ENCODE measurements at places on chromosomes 13 and 19. TPM values are rescaled to one million over a fixed set of nuclear protein-coding genes. Genes with fewer than 3 reads are reported as not detected.
A peak's percentile ranks its signal among the peaks of the same experiment; 100 is the strongest.

- no peak for DNase-seq
Measured at GRCh38 chr19:39405958-39406655, 540 bp upstream of the ZFP36 start.

DNA sequence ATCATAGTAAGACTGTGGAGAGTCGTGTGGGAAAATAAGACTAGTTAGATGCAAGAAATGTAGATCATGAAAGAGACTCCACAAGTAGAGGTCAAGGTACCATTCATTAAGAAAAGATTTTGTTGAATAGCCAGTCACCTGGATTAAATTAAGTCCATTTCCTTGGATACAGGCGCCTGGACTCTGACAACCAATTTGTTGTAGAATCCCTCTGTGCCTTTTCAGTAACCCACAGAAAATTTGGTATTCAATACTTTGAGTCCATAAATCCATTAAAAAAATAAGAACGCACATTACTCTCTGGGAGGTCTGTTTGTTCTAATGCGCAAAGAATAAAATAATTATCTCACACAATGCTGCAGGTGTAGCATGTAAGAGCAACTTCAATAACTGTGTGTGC, 469.4 kb downstream of the KLF12 start:
- no peak for DNase-seq

Gene APC2
- total RNA-seq, result not detected

DNA sequence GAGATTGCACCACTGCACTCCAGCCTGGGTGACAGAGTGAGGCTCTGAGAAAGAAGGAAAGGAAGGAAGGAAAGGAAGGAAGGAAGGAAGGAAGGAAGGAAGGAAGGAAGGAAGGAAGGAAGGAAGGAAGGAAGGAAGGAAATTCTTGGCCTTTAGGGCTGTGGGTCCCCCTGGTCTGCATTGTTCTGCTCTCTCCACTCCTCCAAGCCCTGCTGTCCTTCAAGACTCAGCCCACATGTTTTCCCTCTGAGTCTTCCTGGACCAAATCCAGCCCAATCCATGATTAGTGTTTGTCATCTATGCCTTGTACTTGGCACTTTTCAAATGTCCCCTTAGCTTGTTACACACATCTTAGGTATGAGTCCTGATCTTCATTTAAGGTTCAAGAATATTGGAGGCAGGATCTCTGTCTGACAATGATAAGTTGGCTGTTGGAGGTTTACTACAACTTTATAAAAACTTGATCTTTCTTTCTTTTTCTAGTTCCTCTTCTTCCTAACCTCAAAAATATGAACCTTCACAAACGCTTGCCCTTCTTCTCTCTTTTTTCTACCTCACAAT, 48.8 kb upstream of the INTS6 start:
- no peak for DNase-seq

- DNase-seq, result no peak
Measured at GRCh38 chr13:113013303-113013702, 44.3 kb downstream of the MCF2L start.

- DNase-seq, result peak; percentile 73
Measured at GRCh38 chr13:106151056-106151699, 384.3 kb downstream of the EFNB2 start.

DNA sequence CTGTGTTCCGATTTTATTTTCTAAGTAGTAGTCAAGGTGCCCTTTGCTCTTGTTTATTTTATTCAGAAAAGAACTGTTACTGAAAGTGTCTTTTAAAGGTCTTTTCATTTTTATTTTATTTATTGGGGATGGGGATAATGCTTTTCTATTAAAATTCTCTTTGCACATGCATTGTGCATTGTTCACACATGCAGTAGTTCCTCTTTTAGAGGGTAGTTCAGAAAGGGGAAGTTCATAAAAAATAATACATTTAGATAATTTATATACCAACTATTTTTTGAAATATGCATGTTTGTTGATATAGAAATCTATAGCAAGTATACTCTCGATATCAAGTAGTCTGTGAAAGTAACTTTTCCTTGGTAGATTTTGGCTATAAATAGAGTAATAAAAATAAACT, 3.5 kb downstream of the GPC5 start:
- DNase-seq, result no peak

DNA sequence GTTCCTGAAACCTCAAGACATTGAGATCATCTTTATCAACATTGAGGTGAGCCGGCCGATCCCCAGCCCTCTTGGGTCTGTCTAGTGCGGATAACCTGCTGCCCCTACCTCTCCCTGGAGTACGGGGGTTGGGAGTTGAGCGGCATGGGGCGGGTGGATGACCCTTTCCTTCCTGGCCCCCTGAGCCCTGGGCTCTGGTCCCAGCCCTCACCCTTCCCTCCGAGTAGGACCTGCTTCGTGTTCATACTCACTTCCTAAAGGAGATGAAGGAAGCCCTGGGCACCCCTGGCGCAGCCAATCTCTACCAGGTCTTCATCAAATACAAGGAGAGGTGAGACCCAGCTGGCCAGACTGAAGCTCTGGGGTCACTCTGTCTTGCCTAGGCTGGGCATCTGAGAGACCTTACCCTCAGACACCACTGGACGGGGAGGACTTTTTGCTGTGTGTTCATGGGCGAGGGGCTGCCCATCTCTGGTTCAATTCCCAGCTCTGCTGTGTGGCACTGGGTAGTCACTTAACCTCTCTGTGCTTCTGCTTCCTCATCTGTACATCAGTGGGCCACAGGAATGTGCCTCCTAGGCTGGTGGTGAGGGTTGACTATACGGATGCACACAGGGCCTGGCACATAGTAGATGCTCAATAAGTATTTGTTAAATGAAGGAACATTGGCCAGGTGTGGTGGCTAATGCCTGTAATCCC, 52.7 kb downstream of the VAV1 start:
- DNase-seq, result no peak

Gene ZNF235
- total RNA-seq, result 3.2 TPM

DNA sequence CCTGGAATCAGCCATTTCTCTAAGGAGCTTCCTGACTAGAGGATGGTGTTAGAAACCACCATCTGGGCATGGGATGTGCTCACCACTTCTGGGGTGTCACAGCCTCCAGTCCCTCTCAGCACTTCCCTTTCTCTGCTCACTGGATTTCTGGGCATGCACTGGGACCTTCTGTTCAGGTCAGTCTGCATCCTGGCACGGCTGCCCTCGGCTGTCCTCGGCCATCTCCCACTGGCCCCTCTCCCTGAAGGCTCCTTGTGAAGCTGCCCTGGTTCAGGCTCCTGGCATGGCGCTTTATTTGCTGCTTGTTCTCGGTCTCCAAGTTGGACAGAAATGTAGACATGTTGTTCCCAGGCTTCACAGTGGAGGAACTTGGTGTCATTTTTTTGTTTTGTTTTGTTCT, 60.0 kb downstream of the TEX29 start:
- DNase-seq, result no peak

Gene ADGRE2
- under 0.01 TPM for total RNA-seq

Gene PROZ
- not detected for total RNA-seq

Gene TNFRSF19
- total RNA-seq, result 8.4 TPM

GRCh38 chr13:44739120-44739519, 163.0 kb upstream of the TSC22D1 start:
- DNase-seq, result no peak

Gene RAB8A
- total RNA-seq, result 62.4 TPM

GRCh38 chr13:42041011-42041683, 7.3 kb upstream of the DGKH start:
- DNase-seq, result no peak

Gene MCEMP1
- total RNA-seq, result not detected

Measured in epithelial cell of proximal tubule (primary cell).